HFFc6 (cell line): ENCODE measurements at places on chromosomes 1 and 21. TPM values are rescaled to one million over a fixed set of nuclear protein-coding genes. Genes with fewer than 3 reads are reported as not detected.

DNA sequence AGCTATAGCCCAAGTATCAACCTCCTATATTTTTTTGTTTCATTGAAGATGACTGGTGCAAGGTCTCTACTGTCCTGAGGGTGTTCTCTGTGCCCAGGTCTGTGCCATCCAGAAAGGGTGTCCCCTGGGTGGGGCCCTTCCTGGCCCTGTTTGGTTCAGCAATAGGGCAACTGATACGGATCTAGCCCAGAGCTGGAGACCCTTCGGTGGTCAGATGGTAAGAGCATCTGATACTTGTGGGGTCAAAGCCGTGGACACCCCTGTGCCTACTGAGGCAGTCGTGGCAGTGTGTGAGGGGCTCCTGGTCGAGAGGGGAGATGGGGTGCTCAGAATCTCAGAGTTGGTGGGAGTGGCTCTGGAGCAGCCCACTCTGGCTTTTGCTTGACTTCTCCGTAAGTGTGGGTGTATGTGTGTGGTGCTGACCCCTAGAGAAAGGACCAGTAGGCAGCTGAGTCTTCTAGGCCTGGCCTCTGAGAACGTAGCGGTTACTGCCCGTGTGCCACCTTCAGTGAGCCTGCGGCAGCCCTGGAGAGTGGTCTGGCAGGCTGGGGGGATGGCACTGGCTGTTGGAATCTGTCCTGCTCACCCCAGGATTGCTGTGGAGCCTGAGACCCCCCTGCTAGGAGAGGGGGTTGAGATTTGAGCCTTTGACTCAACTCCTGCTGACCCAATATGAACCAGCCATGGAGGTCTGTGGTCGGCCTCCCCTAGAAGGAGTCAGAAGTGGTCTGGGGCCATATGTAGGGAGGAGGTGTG, 2.7 kb downstream of the AMPD2 start:
- H3K27me3 ChIP-seq = peaks cover 4% of the 10 kb centered on the region
- peak overlapping the region; percentile 100 for H3K27ac ChIP-seq
- no peak for DNase-seq
- H3K4me1 ChIP-seq = peaks cover 59% of the 10 kb centered on the region
- peaks cover 13% of the 10 kb centered on the region for H3K36me3 ChIP-seq
- peak overlapping the region; percentile 95 for H3K4me3 ChIP-seq

GRCh38 chr1:11485191-11485590, 6.2 kb downstream of the DISP3 start:
- DNase-seq = no peak
- peaks cover 53% of the 10 kb centered on the region for H3K27me3 ChIP-seq
- H3K4me1 ChIP-seq = no peaks in the 10 kb centered on the region
- no peak overlapping the region for H3K27ac ChIP-seq

GRCh38 chr1:93749487-93749886, 67.8 kb upstream of the BCAR3 start:
- H3K4me3 ChIP-seq = no peak overlapping the region
- peaks cover 39% of the 10 kb centered on the region for H3K4me1 ChIP-seq
- no peak overlapping the region for H3K27ac ChIP-seq
- DNase-seq = no peak

UBQLN4 gene
- 28.8 to 33.0 TPM (median 29.3 TPM) in 3 replicates for total RNA-seq

PTPRC gene
- 0.40 to 0.96 TPM (median 0.57 TPM) in 3 replicates for total RNA-seq

- no peaks in the 10 kb centered on the region for H3K36me3 ChIP-seq
- H3K27ac ChIP-seq = no peak overlapping the region
- no peak overlapping the region for H3K4me3 ChIP-seq
- no peak for DNase-seq
- no peaks in the 10 kb centered on the region for H3K4me1 ChIP-seq
- H3K27me3 ChIP-seq = peaks cover 5% of the 10 kb centered on the region
These were observed 125.4 kb downstream of the TBX15 start for GRCh38 chr1:118862755-118863154.

DNA sequence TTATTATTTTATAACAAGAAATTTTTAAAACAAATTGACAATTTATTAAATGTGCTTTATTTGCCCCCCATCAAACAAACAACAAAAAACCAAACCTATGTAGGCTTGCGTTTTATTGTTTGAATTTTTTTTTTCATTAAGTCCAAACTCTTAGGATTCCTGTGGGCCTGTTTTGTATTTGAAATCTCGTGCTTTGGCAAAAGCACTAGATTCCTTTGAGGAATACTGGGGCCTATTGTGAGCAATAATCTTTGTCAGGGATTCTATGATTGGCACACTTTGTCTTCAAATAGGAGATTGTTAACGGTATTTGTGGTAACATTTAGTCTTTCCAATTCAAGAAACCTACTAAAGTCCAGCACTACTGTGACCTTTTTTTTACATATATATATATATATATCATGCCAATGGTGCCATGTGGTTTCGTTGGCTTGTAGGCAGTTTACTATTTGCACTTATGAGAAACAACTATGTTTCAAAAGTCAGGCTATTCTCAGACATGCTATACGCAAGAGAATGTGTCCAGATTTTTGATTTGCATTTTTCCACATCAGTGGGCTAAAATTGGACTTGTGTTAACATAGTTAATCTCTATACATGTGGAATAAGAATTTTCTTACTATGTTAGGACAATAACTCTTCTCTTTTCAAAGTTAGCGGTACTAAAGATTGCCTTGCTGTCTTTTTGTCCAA, 70.4 kb upstream of the GREM2 start:
- H3K27ac ChIP-seq = no peak overlapping the region
- H3K36me3 ChIP-seq = no peaks in the 10 kb centered on the region
- no peak for DNase-seq
- H3K4me1 ChIP-seq = no peaks in the 10 kb centered on the region

GRCh38 chr1:59242370-59242769, 54.5 kb upstream of the FGGY start:
- H3K36me3 ChIP-seq = peaks cover 11% of the 10 kb centered on the region; the same call in 1 of the 2 replicates
- no peak for DNase-seq
- peaks cover 12% of the 10 kb centered on the region for H3K4me1 ChIP-seq
- no peak overlapping the region for H3K27ac ChIP-seq
- no peak overlapping the region for H3K4me3 ChIP-seq

IL19 gene
- not detected in 3 replicates for total RNA-seq

DNA sequence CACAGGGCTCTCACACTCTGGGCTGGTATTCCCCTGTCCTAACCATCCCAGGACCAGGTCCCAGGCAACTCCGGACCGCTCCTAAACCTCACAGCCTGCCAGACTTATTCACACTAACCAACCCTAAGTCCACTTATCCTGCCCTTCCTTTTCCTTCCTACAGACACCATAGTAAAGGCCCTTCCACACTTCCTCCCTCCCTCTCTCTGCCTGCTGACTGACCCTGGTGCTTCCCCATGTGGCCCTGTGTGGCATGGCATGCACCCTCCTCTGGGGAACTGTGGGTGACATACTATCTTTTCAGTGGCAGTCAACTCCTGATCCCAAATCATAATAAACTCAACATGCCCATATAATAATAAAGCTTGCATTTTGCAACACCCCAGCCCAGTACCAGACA, 155.1 kb upstream of the DNAH14 start:
- no peak overlapping the region for H3K27ac ChIP-seq
- peaks cover 6% of the 10 kb centered on the region; the same call in 1 of the 2 replicates for H3K27me3 ChIP-seq
- no peak for DNase-seq
- H3K4me1 ChIP-seq = peaks cover 19% of the 10 kb centered on the region
- no peaks in the 10 kb centered on the region for H3K36me3 ChIP-seq

INAVA gene
- not detected in 3 replicates for total RNA-seq

- peaks cover 2% of the 10 kb centered on the region; the same call in 1 of the 2 replicates for H3K27me3 ChIP-seq
- H3K36me3 ChIP-seq = no peaks in the 10 kb centered on the region
- H3K4me3 ChIP-seq = no peak overlapping the region
- DNase-seq = no peak
These were observed 13.9 kb upstream of the CD53 start for GRCh38 chr1:110859062-110859461.

GRCh38 chr1:183165456-183165855, 20.6 kb upstream of the LAMC2 start:
- no peaks in the 10 kb centered on the region for H3K36me3 ChIP-seq
- no peak for DNase-seq
- no peaks in the 10 kb centered on the region for H3K4me1 ChIP-seq
- H3K27me3 ChIP-seq = no peaks in the 10 kb centered on the region

GRCh38 chr21:39452970-39453342, 1.2 kb downstream of the SH3BGR start:
- DNase-seq = no peak
- H3K36me3 ChIP-seq = no peaks in the 10 kb centered on the region
- H3K4me3 ChIP-seq = no peak overlapping the region
- no peak overlapping the region for H3K27ac ChIP-seq

ATP5PB gene
- 277 to 293 TPM (median 281 TPM) in 3 replicates for total RNA-seq

DNA sequence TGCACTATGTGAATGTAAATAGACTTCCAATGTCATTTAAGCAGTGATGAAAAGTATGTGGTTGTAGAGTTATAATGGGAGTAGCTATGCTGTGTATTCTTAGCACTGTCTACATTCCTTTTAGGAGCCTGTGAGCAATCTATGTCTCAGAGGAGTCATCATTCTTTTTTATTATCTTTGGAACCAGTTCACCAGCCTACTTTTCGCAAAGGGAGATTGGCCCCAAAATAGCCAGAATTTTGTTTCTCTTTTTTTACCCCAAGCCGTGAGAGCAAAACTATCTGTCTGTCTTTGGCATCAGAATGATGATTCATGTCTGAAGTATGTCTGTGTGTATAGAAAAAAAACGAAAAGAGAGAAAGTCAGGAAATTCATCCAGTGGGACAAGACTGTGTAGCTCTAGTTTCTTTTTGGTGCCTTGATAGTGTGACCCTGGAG, 44.2 kb downstream of the OSBPL9 start:
- peaks cover 10% of the 10 kb centered on the region; the same call in 1 of the 2 replicates for H3K36me3 ChIP-seq
- peak overlapping the region; percentile 76 for H3K4me3 ChIP-seq
- H3K4me1 ChIP-seq = peaks cover 73% of the 10 kb centered on the region
- peak; percentile 98 for DNase-seq
- H3K27me3 ChIP-seq = peaks cover 2% of the 10 kb centered on the region; the same call in 1 of the 2 replicates
- H3K27ac ChIP-seq = peak overlapping the region; percentile 75

RIPPLY3 gene
- total RNA-seq = not detected in 3 replicates

WNT3A gene
- total RNA-seq = not detected in 3 replicates

GRCh38 chr1:198560161-198560560, 19.7 kb upstream of the ATP6V1G3 start:
- H3K4me3 ChIP-seq = no peak overlapping the region
- no peaks in the 10 kb centered on the region for H3K27me3 ChIP-seq
- DNase-seq = no peak
- H3K36me3 ChIP-seq = no peaks in the 10 kb centered on the region
- no peak overlapping the region for H3K27ac ChIP-seq
- peaks cover 52% of the 10 kb centered on the region for H3K4me1 ChIP-seq

PLA2G2C gene
- total RNA-seq = not detected in 3 replicates

- no peak overlapping the region for H3K27ac ChIP-seq
- DNase-seq = no peak
- H3K36me3 ChIP-seq = peaks cover 15% of the 10 kb centered on the region; the same call in 1 of the 2 replicates
- H3K4me1 ChIP-seq = no peaks in the 10 kb centered on the region
- peaks cover 1% of the 10 kb centered on the region; the same call in 1 of the 2 replicates for H3K27me3 ChIP-seq
These were observed 11.3 kb upstream of the RAB29 start for GRCh38 chr1:205786601-205787000.

DNA sequence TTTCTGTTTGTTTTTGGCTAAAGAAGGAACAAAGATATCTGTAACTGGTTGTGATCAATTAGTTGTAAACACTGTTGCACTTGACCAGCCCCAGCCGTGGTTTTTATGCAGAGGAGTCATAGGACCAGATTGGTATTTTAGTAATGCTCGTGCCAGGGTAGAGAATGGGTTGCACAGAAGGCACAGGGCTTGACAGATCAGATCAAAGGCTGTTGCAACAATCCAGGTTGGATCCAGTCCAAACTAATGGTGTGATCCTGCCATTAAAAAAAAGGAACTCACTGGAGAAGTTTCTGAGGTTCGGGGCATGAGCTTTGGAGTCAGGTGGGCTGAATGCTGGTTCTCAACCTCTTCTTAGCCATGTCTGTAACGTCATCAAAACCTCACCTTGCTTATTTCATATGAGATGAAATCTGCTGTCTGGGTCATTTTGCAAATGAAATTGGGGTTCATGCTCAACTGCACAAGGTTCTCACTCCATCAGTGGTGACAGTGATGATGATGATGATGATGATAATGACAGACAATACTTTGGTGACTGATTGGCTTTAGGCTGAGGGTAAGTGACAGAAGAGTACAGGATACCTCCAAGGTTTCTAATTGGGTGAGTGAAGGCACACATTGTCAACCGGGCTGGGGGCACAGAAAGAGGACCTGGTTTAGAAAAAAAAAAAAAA, 43.1 kb downstream of the ZNF281 start:
- peaks cover 11% of the 10 kb centered on the region for H3K4me1 ChIP-seq
- H3K36me3 ChIP-seq = peaks cover 15% of the 10 kb centered on the region
- peak overlapping the region; percentile 85 for H3K27ac ChIP-seq
- H3K27me3 ChIP-seq = peaks cover 2% of the 10 kb centered on the region; the same call in 1 of the 2 replicates
- H3K4me3 ChIP-seq = no peak overlapping the region
- DNase-seq = no peak

DNA sequence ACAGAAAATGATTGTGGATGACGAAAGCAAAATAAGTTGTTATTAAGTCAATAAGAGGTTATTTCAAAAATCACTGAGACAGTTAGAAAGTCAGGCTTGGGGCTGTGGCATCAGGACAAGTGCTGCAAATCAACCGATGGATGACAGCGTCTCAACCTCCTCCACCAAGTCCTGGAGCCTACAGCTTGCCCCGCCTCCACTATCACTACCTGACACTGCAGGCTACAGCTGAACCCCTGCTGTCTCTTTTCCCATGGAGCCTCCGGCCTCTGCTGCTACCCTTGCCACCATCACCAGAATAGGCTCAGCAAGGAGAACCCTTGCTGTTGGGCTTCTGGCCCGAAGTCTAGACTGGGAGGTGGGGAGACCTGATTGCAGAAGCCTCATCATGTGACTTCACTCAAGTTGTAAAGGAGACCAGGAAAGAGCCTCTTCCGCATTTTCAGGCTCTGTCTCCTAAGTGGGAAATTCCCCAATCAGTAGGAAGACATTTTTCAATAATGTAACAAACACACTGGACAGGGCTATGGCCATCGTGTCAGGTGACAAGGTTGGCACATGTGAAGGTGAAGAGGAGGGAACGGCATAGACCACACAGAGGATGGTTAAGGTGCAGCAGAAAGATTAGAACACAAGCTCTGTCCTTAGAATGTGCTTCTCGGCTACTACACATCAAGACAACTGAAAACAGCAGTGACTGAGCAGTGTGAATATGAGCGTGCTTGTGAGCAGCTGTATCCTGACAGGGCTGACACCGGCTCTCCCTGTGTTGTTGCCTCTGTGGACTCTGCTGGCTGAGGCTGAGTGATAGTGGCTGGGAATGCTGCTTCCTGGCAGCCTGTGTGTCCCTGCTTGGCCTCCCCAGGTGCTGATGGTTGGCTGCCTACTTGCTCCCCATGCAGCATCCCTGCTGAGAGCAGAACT, 660.7 kb downstream of the PTPRU start:
- peaks cover 14% of the 10 kb centered on the region for H3K27me3 ChIP-seq
- H3K4me3 ChIP-seq = no peak overlapping the region
- no peak for DNase-seq
- H3K4me1 ChIP-seq = no peaks in the 10 kb centered on the region
- H3K27ac ChIP-seq = no peak overlapping the region
- H3K36me3 ChIP-seq = no peaks in the 10 kb centered on the region

- no peak for DNase-seq
- no peaks in the 10 kb centered on the region for H3K4me1 ChIP-seq
These were observed 48.4 kb upstream of the RNPC3 start for GRCh38 chr1:103477101-103477500.
